ENCODE measurements at places on chromosomes 12 and 14. TPM values are rescaled to one million over a fixed set of nuclear protein-coding genes. Genes with fewer than 3 reads are reported as not detected.

Gene SRRM4
- total RNA-seq, result 0.42 TPM

Gene CLEC2B
- total RNA-seq, result 3.7 TPM

Gene MAP1LC3B2
- total RNA-seq, result 3.2 TPM

Gene ARHGEF40
- 23.1 TPM for total RNA-seq

Gene CLEC9A
- total RNA-seq, result not detected

Gene P3H3
- total RNA-seq, result 11.5 TPM

Gene GABARAPL1
- 217 TPM for total RNA-seq

Gene STXBP6
- 43.5 TPM for total RNA-seq

Gene BLTP3B
- 12.0 TPM for total RNA-seq

Gene OR10G2
- not detected for total RNA-seq

Gene FBLN5
- 61.7 TPM for total RNA-seq
